CD4-positive, alpha-beta T cell treated with Interleukin-21 for 1 hour (primary cell): ENCODE measurements at places on chromosomes 11 and 22.

DNA sequence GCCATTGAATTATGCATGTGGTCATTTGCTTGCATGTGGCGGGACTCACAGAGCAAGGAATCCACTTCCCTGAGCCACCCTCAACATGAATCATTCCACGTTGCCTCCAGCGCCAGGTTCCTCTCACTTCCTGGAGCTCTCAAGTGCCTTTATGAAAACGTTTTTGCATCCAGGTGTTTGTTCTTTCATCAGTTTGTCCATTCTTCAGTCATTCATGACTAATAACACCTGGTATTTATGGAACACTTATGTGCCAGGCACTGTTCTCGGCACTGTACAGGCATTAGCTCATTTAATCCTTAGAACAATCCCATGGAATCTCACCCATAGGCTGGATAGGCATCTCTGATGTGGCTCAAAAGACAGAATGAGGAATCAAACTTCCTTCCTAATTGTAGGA, 256.1 kb upstream of the SYN3 start:
- no peak for DNase-seq

DNA sequence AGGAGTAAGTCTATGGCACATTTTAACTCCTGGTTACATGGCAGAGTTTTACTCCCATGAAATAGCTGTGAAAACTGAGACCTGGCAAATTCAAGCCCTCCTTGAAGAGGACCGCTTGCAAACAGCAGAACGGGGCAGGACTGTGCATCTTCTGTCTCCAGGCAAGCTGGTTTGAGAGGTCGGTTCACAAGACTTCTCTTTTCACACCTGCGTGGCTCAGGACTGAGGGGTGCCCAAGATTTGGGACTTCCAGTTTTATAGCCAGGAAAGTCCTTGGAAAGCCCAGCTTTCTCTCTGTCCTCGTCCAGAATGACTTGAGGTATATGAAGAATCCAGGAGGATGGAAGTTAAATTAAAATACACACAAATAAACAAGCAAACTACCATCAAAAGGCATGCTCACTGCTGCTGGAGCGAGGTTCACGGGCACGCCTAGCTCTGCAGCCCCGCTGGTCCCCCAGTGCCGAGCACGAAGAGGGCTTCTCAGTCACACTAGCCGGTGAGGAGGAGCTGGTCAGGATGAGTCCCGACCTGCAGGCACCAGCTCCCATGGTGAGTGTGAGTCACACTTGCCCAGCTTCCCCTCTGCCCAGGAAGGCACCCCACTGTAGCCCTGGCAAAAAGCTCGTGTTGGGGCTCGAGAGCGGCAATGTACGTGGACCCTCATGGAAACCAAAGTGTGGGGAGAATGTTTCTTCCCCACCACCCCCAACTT, 1382.4 kb downstream of the BRD1 start:
- DNase-seq = no peak

DNA sequence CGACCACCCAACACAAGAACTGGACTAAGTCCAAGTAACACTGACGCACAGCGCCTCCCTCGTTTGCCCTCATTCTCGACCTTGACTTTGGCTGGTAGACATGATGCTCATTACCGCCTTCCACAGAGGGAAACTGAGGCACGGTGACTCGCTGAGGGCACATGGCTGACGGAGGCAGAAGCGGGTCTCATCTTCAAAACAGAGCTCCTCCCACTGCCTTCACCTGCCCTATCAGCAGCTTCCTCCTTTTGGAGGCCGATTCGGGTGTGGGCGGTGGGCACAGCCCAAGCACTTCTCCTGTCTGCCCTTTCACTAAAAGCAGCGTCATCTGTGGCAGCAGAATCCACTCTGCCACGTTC, 2.0 kb upstream of the KMT5B start:
- no peak for DNase-seq

- peak; percentile 33 for DNase-seq
Measured at GRCh38 chr11:61162092-61162941, 1.1 kb upstream of the VPS37C start.

DNA sequence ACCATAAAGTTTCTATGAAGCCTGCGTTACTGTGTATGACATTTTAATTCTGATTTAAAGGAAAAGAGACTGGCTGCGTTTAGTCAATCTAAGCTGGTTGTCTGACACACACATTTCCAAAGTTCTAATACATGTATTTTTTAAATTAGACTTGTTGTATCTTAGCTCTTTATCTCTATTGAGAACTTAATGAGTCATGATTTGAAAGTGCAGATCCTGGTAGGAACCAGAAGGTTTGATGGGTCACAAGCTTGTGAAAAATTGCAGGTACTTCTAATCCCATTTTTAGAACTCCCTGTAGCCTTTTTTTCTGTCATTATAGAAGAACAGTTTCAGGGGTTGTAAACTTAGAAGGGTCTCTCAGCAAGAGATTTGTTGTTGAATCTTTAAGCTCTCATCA, 210.3 kb downstream of the DDX10 start:
- no peak for DNase-seq

DNA sequence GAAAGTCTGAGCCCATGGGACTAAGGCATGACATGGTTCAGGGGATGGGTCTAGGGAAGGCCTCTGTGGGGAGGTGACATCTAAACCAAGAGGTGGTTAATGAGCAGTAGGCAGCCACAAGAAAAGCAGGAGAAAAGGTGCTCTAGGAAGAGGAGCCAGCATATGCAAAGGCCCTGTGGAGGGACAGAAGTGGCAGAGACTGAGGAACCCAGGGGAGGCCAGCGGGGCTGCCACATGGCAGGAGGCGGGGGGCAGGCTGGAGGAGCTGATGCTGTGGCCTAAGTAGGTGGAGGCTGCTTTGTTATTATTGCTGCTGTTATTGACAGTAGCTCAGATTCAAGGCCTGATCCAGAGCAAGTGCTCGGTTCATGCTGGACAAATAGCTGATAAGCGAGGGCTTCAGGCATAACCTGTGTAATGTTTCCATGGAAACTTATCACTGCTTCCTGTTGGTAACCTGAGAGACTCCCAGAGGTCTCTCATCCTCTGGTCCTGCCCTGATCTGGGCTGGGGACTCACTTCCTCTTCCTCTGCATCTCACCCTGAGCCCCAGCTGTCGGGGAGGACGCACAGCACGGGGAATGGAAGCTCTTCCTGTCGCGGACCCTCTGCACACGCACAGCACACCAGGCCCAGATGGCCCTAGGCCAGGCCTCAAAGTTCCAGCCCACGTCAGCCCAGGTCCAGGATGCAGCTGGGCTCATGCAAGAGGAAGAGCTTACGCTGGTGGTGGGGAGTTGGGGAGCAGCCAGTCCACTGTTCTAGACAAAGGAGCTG, 75.2 kb upstream of the TP53I11 start:
- DNase-seq = no peak

GRCh38 chr11:132632641-132633124, 899.6 kb downstream of the OPCML start:
- no peak for DNase-seq

- DNase-seq = no peak
Measured at GRCh38 chr11:115745066-115745465, 240.9 kb upstream of the CADM1 start.

DNA sequence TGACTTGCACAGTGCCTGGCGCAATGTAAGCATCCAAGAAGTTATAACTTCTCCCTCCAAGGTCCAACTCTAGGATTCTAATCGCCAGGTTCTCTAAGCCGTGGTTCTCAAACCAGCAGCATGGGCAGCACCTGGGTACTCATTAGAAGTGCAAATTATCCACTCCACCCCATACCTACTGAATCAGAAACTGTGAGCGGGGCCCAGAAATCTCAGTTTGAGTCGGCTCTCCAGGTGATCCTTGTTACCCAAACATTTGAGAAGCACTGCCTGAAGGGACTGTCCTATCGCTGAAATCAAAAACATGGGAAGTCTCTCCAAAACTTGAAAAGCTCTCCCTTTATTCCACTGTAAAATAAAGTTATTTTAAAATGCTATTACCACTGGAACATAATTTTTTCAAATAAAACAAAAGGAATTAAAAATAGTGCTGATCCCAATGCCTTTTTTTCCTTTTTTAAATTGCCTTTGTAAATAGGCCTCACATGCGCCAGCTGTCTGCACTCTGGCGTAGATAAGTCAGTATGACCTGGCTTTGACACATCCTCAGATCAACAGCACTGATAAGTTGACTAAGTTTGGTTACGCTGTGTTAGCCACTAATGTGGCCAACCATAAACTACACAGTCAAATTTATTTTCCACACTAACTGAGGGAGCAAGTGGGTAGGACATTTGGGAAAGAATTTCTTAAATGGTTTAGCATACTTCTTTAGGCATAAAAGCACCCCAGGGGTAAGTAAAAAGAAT, 8.4 kb upstream of the CTR9 start:
- peak; percentile 54 for DNase-seq

DNA sequence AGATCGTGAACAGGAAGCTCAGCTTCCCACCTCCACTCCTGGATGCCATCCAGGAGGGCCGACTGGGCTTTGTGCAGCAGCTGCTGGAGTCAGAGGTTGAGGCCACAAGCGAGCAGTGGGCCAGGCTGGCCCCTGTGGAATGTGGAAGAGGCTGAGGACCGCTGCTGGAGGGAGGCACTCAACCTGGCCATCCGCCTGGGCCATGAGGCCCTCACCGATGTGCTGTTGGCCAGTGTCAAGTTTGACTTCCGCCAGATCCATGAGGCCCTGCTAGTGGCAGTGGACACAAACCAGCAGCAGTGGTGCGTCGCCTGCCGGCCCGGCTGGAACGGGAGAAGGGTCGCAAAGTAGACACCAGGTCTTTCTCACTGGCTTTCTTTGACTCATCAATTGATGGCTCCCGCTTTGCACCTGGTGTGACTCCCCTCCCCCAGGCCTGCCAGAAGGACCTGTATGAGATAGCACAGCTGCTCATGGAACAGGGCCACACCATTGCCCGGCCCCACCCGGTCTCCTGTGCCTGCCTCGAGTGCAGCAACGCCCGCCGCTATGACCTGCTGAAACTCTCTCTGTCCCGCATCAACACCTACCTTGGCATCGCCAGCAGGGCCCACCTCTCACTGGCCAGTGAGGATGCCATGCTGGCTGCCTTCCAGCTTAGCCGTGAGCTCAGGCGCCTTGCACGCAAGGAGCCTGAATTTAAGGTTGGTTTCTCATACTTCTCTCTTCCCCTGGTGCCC, 24.9 kb downstream of the ART5 start:
- DNase-seq = no peak

DNA sequence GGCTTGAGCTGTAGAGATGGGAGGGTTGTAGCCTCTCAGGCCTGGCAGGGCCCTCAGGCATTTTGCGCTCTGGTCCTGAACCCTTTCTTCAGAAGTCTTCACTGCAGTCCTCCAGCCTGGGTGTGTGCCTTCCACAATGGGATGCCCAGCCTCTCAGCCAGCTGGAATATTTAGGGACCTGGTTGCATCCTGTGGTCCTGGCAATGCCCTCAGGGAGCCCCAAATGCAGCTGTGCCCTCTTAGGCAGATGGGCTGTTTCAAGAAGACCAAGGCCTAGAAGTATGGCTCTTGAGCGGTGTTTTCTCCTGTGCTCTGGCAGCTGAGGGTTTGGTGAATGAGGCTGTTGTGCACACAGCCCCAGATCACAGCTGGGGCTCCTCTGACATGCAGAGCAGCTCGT, 6.7 kb downstream of the TUB start:
- no peak for DNase-seq

DNA sequence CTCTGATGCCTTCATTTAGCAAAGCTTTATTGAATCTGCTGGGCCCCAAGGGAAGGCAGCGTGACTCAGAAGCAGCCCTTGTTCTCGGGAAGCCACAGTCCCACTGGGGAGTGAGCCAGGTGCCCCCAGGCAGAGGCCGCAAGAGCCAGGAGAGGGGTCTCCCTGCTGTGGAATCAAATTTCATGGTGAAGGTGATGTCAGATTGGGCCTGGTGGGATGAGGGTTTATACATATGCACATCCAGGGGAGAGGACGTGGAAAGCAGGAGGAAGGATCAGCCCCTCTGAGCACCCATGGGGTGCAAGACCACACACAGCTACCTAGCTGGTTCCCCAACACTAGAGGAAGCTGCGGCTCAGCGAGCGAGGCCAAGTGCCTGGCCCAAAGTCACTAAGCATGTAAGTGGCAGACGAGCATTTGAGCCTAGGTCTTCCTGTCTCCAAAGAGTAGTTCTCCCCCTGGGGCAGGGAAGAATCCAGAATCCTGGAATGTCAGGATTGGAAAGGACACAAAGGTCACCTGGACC, 2.0 kb downstream of the SYNGR1 start:
- DNase-seq = no peak

DNA sequence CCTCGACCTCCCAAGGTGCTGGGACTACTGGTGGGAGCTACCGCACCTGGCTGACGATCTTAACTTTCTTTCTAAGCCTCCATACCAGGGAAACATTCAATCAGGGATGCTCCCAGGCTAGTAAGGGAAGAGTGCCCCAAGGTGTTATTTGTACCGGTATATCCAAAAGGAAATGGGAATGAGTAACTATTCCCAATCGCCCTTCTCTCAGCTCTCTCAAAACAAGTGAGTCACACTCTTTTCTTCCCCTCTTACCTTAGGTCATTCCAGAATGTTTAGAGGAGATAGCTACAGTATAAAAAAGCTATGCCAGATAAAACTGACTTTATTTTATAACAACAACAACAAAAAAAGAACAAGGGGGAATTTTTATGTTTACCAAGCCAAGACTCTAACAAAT, 13.7 kb downstream of the DCDC1 start:
- no peak for DNase-seq

GRCh38 chr22:49574881-49575702, 252.6 kb downstream of the BRD1 start:
- no peak for DNase-seq

DNA sequence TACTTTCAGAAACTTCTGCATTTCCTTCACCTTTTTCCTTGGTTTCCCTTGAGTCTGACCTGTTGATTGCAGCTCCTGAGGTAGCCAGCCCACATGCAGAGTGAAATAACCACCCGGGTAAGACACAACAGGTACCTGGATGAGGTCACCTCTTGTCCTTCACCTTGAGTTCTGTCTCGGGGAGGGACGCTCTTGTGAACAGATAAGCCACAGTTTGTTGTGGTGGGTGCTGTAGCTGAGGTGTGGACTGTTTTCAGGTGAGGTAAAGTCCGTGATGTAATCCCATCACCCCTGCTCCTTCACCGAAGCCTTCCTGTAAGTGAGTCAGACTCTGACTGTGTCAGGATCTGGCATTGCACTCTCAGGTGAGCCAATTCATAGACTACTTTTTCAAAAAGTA, 183.1 kb downstream of the NAV2 start:
- no peak for DNase-seq

DNA sequence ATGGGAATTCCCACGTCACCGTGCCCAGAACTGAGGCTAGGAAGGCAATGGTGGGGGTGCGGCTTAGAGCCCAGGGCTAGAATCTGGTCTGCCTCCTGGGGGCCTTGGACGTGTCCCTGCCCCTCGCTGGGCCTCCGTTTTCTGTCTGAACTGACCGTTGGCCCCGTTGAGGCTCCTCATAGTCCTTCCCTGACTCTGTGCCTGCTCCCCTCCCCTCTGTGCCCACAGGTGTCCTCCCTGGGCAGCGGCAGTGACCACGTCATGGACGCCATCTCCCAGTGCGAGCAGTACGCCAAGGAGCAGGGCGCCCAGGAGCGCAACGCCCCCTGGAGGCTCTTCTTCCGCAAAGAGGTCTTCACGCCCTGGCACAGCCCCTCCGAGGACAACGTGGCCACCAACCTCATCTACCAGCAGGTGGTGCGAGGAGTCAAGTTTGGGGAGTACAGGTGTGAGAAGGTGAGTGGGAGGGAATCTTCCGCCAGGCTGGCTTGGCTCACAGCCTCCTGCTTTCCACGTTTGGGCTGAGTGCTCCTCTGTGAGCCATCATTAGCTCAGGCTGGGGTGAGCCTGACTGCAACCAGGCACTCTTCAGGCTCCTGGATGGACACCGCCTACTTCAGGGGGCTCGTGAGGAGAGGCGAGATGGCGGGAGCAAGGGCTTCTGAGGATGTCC, 63.9 kb downstream of the MYO7A start:
- peak; percentile 45 for DNase-seq

- DNase-seq = no peak
Measured at GRCh38 chr11:115144914-115145313, 359.3 kb downstream of the CADM1 start.
